Stromal cell of bone marrow (primary cell): ENCODE measurements at places on chromosomes 12 and 14.

DNA sequence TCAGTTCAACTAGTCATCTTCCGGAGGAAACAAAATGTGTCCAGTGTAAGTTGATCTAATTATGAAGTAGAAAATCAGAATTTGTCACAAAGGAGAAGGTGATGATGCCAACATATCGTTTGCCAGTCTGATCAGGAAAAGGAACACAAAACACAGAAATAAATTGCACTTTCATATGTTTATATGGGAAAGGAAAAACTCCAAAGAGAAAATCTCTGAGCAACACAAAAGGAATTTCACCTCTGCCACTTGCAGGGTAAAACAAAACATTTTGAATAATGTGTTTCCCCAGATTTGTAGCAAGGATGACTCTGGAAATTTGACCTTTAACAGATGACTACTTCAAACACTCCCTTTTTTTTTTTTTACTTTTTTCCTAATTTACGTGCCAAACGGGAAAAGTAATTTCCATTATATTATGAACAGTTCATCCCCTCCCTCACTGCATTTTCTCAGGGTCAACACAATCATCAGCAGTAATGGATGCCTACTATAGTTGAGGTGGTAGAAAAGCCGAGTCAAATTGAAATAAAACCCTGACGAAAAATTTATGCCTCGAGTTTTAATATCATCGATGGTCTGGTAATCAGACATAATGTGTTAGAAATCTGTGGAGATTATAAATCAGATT lies 25.6 kb downstream of the MGAT4C start:
- no peak for DNase-seq

DNA sequence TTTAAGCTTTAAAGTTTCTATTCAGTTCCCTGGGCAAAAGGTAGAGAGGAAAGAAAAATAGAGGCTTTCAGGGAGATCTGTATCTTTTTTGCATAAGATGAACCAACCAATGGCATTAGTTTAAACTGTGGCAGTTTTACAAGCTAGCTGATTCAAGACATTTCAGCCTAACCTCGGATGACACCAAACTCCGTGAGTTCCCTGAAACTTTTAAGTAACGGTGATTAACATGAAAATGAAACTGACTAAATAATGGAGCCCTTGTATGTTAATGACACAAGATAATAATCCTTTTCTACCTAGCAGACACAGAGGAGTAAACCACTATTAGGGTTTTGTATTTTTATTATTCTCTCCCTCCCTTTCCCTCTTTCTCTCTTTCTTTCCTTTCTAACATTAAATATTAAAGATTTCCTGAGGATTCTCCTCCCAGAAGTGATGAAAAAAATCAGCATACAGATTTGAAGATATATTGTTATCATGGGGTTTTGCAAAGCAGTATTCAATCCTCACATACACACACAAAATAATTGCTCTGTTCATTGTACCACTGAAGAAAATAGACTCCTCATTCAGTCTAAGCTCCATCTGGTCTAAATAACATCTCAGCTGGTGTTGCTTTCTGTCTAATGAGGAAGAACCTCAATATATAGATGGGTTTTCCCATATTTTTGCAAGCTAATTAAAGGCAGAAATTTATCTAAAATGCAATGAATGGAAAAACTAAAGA lies 483.8 kb downstream of the NOVA1 start:
- DNase-seq: no peak

DNA sequence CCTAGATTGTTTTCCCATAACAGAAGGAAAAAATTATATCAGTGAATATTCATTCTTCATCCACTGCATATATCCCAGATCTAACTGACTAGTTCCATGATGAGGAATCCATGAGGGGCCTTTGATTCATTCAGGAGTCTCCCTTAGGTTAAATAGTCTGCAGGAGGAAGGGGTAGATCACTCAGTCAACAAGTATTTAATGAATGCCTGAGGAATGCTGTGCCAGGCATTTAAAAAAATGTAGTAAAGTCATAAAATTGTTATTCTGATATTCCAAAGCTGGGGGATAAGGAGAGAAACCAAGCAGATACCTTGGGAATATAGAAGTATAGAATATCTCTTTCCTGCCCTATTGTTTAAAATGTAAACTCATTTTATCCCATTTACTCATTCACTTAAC lies 216.2 kb upstream of the CAND1 start:
- DNase-seq: no peak

GRCh38 chr14:60396718-60397343 lies 89.0 kb downstream of the C14orf39 start:
- DNase-seq: no peak

DNA sequence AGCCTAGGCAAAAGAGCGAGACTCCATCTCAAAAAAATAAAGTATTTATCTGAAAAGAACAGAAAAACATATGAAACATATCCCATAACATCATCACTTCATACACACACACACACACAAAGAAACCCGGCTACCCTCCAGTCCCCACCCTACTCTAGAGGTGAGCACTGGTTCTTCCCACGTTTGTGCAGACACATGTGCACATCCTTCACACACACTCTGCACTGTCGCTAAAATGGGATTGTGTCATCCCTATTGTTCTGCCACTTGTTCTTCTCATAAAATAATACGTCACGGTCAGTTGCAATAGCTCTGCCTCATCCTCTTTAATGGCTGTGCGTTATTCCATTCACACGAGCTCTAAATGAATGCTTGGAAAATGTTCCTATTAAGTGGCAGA lies 85.9 kb upstream of the ANO2 start:
- no peak for DNase-seq

DNA sequence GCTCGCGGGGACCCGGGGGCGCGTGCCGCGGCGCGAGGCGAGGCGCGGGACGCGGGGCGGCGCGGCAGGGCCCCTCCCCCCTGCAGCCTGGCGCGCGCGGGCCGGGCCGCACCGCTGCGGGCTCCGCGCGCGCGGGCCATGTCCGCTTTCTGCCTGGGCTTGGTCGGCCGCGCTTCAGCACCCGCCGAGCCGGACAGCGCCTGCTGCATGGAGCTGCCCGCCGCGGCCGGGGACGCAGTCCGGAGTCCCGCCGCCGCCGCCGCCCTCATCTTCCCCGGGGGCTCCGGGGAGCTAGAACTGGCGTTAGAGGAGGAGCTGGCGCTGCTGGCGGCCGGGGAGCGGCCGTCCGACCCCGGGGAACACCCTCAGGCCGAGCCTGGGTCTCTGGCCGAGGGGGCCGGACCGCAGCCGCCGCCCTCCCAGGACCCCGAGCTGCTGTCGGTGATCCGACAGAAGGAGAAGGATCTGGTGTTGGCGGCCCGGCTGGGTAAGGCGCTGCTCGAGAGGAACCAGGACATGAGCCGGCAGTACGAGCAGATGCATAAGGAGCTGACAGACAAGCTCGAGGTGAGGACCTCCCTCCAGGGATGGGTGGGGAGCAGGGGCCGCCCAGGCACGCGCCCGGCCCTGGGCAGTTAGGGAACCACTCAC lies 820 bp downstream of the BICDL1 start:
- peak; percentile 47 for DNase-seq

- no peak for DNase-seq
These were observed 718.1 kb downstream of the DIO2 start for GRCh38 chr14:79493081-79493645.

DNA sequence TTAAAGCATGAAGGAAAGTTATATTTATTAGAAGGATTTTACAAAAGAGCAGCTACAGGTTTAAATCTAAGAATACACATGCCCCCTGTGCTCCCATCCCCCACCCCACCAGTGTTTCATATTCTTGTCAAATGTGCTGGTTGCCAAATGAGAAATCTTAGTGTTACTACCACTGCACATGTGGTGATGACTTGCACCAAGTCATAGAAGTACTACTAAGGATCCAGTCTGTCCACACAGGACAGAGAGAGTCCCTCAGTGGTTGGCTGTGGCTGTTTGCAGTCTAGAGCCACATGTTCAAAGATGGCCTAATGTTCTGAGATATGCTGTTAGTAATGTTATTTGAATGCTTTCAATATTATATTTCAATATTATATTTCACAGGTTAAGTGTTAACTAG lies 268.8 kb downstream of the ADAMTS20 start:
- DNase-seq: no peak

GRCh38 chr14:100770605-100771120 lies 44.0 kb downstream of the DLK1 start:
- no peak for DNase-seq

- no peak for DNase-seq
These were observed 8.5 kb upstream of the SERPINA5 start for GRCh38 chr14:94572637-94573303.

DNA sequence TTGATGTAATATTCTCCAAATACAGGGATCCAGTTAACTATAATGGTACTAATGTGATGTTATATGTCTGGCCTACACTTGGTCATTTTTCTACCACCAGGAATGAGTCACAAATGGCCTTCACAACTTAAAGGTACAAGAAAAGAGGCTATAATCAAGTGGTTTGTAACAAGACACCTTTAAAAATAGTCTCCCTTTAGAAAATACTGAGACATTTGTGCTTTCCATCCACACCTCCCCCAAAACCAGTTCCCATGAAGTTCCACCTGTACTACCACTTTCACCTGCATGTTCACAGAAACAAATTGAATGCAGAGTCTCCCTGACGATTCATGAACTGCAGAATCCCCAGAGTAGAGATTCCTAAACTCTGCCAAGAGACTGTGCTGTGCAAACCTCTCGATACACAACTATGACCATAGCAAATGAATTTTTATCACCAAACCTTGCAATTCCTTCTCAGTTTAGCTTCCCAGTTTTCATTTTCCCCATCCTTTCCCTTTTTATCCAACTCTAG lies 6.0 kb downstream of the BTG1 start:
- no peak for DNase-seq

GRCh38 chr12:79690142-79690637 lies 574 bp downstream of the PAWR start:
- no peak for DNase-seq

DNA sequence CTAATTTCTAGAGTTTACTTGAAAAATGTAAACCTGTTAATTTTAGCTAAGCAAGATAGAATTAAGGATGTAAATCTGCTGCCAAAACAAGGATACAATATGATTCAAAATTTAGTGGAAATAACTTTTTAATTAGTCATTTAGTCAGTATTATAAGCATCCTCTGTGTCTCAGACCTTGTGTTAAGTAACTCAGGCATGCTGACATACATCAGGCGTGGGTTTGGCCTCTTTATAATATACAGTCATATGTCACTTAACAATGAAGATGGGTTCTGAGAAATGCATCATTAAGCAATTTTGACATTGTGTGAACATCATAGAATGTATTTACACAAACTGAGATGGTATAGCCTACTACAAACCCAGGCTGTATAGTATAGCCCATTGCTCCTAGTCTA lies 386.9 kb downstream of the ZFP36L1 start:
- DNase-seq: no peak

DNA sequence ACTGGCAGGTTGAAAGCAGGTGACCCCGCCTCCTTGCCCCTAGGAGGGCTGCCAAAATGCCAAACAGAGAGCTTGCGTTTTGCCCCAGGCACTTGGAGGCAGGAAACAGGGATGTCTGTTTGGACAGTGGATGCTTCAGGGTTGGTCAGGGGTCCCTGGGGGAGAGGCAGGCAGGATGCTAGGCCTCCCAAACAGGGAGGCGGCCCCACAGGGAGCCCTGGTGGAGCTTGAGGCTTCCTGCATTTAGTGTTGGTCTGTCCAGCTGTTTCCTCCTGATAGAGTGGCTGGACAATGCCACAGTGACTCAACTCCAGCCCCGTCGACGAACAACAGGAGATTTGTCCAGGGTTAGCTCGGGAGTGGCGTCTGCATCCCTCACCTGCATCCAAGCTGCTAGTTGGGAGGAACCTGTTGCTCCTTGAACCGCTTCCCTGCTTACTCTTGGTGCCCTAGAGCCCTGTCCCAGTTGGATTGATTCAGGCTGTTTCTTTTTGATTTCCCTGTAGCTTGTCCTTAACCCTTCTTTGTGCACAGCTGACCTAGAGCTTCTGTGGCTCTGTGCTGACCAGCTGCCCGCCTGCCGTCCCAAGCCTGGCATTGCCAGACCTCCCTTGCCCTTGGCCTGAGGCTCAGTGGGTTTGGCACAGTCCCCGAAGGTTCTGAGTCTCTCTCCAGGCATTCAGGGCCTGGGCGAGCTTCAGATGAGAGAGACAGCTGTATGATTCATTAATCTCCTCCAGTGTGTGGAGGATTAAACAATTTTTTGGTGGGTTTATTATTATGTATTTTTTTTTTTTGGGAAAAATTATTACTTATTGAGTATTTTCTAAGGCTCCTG lies 45.9 kb downstream of the TSPAN9 start:
- peak; percentile 78 for DNase-seq

DNA sequence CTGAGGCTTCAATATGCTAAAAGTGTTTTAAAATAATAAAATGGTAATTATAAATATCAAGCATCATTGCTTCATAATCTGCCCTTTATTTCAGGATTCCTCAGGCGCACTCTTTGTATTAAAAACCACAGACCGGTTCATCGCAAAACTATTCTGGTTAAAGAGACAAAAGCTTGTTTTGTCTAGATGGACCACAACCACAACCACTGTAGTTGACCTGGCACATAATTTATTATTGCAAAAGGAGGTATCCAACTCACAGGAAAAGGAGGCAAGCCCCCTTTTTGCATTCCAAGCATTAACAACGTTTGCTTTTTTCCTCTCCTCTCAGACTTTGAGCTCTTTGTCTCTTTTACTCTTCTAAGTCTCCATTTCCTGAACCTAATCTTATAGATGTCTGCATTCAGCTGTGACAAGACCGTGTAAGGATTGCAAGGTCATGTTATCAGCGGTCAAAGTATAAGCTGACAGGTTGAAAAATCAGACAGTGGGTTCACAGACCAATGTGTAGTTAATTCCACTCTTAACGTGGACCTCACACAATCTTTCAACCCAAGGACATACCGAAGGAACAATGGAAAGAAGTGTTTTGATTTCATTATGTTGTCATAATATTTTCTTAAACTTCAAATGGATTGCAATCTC lies 1057.6 kb downstream of the GALC start:
- no peak for DNase-seq

- DNase-seq: no peak
These were observed 379.2 kb downstream of the BTG1 start for GRCh38 chr12:91766454-91766853.

DNA sequence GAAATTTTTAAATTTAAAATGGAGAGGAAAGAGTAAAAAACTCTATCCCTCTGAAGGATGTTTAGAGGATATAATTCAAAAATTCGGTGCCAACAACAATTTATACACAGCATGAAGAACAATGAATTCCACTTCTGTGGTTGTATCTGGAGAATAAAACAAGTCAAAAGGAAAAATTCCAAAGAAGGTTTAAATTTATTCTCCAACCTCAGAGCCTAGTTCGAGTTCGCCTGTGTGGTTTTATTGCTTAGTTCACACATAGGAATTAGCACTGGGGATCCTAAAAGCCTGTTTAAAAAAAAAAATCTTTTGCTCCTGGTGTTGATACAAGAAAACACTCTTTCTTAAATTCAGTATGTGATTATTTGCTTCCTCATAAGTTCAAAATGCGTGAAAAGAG lies 79.2 kb downstream of the LLPH start:
- DNase-seq: no peak

DNA sequence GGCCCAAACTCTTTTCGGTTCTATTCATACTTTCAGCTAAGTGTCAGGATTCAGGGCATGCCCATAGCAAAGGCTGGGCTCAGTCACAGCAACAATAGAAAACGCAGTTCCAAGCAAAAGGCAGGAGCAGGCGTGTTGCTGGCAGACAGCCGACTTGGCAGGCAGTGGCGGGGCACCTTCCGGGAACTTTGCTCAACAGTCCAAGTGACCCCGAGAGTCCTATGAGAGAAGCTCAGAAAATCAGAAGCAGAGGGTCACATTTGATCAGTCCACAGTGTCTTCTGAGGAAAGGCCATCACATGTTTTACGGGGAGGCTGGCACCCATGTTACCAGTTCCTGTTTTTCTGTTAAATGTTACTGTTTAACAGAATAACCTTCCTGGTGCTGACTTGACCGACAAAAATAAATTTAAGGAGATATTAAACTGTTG lies 115.0 kb downstream of the DACT1 start:
- no peak for DNase-seq

GRCh38 chr12:29844667-29845066 lies 60.9 kb upstream of the TMTC1 start:
- peak; percentile 2 for DNase-seq
